ENCODE measurements at places on chromosomes 6 and 20. TPM values are rescaled to one million over a fixed set of nuclear protein-coding genes. Genes with fewer than 3 reads are reported as not detected.

The COMMD7 gene
- total RNA-seq, result 42.4 TPM

The RSPO4 gene
- total RNA-seq, result 8.5 TPM

The TAGAP gene
- total RNA-seq, result 0.27 TPM

The CD40 gene
- total RNA-seq, result 12.9 TPM

The UBE2C gene
- total RNA-seq, result 249 TPM

The SLC17A1 gene
- not detected for total RNA-seq

The CRIP3 gene
- total RNA-seq, result 48.9 TPM

The PERP gene
- 26.9 TPM for total RNA-seq

All from WTC11 (cell line).